ENCODE measurements at places on chromosomes 16 and 17. TPM values are rescaled to one million over a fixed set of nuclear protein-coding genes. Genes with fewer than 3 reads are reported as not detected.
A peak's percentile ranks its signal among the peaks of the same experiment; 100 is the strongest.

DNA sequence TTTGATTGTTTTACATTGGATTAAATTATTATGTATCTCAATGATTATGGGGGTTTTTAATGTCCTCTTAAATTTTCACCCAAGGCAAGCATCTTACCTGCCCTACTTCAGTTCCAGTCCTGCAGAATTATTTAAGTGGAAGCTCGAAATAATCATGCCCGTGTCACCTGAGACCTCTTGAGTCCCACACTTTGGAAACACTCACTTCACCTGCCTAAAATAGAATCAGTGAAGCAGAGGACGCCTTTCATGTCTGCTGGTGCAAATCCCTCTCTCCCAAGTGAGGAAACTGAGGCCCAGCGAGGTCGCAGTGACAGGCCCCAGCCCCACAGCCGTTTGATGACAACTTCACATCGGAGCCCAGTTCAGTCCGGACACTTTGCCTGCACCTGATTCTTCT lies 284.6 kb downstream of the C16orf95 start:
- H3K4me3 ChIP-seq = no peak overlapping the region
- H3K4me1 ChIP-seq = peaks cover 11% of the 10 kb centered on the region
- no peaks in the 10 kb centered on the region for H3K36me3 ChIP-seq
- H3K27me3 ChIP-seq = no peaks in the 10 kb centered on the region

- no peaks in the 10 kb centered on the region for H3K4me1 ChIP-seq
- no peak overlapping the region for H3K27ac ChIP-seq
- H3K36me3 ChIP-seq = peaks cover 61% of the 10 kb centered on the region
Measured at GRCh38 chr17:8479431-8479947, 43.8 kb downstream of the NDEL1 start.

DNA sequence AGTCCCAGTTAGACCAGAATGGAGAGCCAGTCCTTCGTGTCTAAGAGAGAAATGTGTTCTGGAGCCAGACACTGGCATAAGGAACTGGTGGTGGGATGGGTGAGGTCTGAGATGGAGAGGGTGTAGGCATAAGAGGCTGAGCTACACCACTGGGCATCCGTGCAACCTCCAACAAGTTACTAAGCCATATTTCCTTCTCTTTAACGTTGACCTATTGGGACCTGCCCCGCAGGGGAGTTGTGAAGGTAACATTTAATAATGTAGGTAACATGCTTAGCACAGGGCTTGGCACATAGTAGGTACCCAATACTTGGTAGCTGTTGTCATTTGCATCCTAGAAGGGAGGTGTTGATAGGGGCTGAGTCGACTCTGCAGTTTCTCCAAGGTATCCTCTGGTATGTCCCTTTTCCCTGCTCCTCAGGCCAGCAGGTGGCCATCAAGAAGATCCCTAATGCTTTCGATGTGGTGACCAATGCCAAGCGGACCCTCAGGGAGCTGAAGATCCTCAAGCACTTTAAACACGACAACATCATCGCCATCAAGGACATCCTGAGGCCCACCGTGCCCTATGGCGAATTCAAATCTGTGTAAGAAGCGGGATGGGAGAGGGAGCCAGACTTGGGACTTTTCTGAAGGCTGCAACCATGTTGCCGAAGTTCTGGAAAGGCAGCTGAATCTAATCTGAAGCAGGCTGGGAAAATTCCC lies 1.2 kb downstream of the MAPK7 start:
- H3K27ac ChIP-seq = peak overlapping the region; percentile 99
- H3K4me1 ChIP-seq = peaks cover 35% of the 10 kb centered on the region
- H3K27me3 ChIP-seq = no peaks in the 10 kb centered on the region
- peak overlapping the region; percentile 98 for H3K4me3 ChIP-seq
- H3K36me3 ChIP-seq = peaks cover 15% of the 10 kb centered on the region
- no peak for DNase-seq

DNA sequence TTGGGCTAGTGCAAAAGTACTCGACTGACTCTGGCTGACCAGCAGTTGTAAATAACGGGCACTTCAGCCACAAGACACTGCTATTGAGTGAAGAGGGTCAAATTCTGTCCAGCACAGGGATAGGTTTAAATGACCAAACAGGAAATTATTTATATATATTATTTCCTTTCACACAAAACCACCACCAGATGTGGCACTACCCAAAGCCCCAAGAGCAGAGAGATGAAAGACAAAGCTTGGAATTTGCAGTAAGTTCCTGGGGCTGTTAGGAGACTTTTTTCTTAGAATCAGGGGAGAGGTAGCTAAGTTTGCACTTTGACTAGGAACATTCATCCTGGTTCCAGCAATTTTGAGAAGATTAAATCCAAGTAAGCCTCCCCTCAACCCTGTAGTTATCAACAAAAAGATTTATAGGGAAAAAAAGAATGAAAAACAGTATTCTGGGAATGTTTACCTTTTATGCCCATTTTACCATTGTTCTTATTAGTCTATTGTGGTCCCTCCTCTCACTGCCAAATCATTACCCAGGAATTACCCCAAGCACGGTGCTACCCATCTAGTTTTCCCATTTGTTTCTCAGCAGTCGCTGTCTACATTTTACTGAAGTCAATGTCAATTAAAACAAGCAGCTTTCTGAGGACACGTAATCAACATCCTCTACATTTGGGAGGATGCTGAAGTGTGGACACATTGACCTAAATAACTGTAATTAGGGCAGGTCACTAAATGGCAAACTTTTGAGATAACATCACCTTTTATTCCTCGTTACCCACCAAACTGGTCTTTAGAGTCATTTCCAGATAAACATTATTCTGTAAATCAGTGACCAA lies 43.5 kb downstream of the GRB7 start:
- H3K4me3 ChIP-seq = no peak overlapping the region
- no peak overlapping the region for H3K27ac ChIP-seq

- H3K4me1 ChIP-seq = no peaks in the 10 kb centered on the region
- H3K27me3 ChIP-seq = peaks cover 84% of the 10 kb centered on the region
- peak overlapping the region; percentile 37 for H3K4me3 ChIP-seq
- no peak for DNase-seq
- no peak overlapping the region for H3K27ac ChIP-seq
Measured at GRCh38 chr17:8964801-8965393, 610 bp downstream of the PIK3R5 start.

- H3K27me3 ChIP-seq = peaks cover 30% of the 10 kb centered on the region
- no peaks in the 10 kb centered on the region for H3K36me3 ChIP-seq
- DNase-seq = no peak
- no peaks in the 10 kb centered on the region for H3K4me1 ChIP-seq
Measured at GRCh38 chr16:31253642-31254045, 6.1 kb upstream of the ITGAM start.

GRCh38 chr17:38454532-38454931 lies 26.3 kb downstream of the ARHGAP23 start:
- no peaks in the 10 kb centered on the region for H3K27me3 ChIP-seq
- peaks cover 3% of the 10 kb centered on the region for H3K36me3 ChIP-seq
- H3K27ac ChIP-seq = peak overlapping the region; percentile 81
- DNase-seq = no peak
- H3K4me3 ChIP-seq = peak overlapping the region; percentile 75
- peaks cover 65% of the 10 kb centered on the region for H3K4me1 ChIP-seq

- peaks cover 7% of the 10 kb centered on the region for H3K4me1 ChIP-seq
- no peak overlapping the region for H3K4me3 ChIP-seq
- no peak for DNase-seq
- H3K36me3 ChIP-seq = no peaks in the 10 kb centered on the region
- peaks cover 69% of the 10 kb centered on the region for H3K27me3 ChIP-seq
Measured at GRCh38 chr17:73795730-73796129, 151.5 kb upstream of the SDK2 start.

The ARHGAP27 gene
- 16.8 TPM for total RNA-seq

The ZFP3 gene
- total RNA-seq = 0.96 TPM

The HOXB1 gene
- 0.24 TPM for total RNA-seq

The BAIAP3 gene
- 1.3 TPM for total RNA-seq

All from mesothelial cell of epicardium (in vitro differentiated cells).